ENCODE measurements at places on chromosomes 7 and 10.

GRCh38 chr10:9097206-9097990, 1042.9 kb downstream of the GATA3 start:
- no peak for DNase-seq

DNA sequence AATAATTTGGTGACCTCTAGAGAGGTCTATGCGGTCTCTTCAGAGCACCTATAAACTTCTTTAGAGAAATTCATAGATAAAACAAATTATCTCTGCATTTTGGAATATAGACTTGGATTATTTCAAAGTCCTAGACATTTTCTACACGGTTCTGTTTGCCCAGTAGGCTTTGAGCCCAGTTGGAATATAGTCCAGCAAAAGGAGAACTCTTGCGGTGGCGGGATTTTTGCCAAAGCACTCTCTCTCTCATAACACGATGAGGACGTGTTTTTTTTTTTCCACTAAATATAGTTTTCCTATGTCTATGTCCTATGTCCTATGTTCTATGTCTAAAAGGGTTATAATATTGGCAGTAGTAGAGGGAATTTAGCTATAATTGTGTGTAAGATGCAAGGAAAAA, 164.9 kb upstream of the AGR3 start:
- no peak for DNase-seq

DNA sequence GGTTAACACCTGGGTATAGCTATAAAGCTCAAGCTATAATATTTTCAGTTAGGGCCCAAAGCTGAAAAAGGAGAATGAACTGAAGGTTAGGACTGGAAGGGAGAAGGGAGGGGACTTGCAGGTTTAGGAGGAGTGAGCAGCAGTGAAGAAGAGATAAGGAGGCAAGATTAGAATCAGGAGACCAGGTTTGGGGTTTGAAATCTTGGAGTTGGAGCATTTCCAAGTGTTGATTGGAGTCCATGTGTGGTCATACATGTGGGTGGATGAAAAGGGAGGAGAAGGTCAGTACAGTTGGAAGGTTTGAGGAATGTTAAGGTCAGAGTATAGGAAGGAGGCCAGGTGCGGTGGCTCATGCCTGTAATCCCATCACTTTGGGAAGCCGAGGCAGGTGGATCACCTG, 8.6 kb upstream of the ANLN start:
- no peak for DNase-seq

GRCh38 chr7:154854836-154855235, 148.1 kb downstream of the PAXIP1 start:
- DNase-seq, result no peak

DNA sequence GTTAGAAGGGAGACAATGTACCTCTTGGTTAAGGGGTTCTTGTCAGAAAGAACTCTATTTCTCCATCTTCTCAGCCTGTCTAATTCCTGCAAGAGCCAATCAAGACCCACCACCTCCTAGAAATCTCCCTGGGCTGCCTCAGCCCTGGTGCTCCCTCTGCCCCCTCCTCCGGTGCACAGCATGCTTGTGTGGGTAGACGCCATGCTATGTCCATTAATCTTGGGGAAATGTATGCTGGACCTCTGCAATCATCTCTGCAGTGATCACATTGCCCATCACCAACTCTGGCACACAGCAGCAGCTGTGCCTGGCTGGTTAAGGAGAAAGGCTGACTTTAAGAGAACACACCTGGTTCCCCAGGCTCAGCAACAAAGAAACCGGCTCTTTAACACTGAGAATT, 37.3 kb downstream of the SH3PXD2A start:
- DNase-seq, result no peak

DNA sequence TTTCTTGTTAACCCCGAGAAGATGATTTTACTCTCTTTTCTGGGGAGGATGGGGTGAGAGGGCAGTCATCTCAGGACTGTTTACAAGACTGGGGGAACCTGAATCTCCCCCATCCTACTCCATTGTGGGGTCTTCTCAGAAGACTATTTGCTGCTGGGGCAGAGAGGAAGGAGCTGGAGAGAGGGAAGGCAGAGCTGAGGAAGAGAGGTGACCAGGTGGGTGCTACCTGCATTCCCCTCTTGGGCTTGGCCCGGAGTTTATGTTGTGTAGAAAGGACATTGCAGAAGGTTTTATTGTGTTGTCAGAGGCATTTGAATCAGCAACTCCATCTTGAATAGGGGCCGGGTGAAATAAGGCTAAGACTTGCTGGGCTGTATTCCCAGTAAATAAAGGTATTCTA, 247.1 kb upstream of the GALNT17 start:
- DNase-seq, result no peak

DNA sequence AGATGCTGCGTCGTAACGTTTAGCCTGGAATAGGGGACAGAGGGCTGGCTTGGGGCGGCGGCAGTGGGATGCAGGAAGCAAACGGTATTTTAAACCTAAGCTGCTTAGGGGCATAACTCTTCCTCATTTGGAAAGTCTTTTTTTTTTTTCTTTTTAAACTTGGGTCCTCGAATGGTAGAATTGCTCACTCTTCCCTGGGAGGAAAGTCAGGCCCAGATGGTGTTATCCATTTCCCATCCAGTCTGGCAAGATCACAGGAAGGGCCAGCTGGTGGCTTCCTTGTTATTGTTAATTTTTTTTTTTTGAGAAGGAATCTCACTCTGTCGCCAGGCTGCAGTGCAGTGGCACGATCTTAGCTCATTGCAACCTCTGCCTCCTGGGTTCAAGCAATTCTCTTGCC, 56.6 kb downstream of the TMEM209 start:
- DNase-seq, result no peak

GRCh38 chr10:24685958-24686540, 37.6 kb downstream of the ARHGAP21 start:
- no peak for DNase-seq

- no peak for DNase-seq
Measured at GRCh38 chr7:30842542-30843451, 68.9 kb upstream of the AQP1 start.

- no peak for DNase-seq
Measured at GRCh38 chr10:130215151-130215930, 79.2 kb downstream of the GLRX3 start.

DNA sequence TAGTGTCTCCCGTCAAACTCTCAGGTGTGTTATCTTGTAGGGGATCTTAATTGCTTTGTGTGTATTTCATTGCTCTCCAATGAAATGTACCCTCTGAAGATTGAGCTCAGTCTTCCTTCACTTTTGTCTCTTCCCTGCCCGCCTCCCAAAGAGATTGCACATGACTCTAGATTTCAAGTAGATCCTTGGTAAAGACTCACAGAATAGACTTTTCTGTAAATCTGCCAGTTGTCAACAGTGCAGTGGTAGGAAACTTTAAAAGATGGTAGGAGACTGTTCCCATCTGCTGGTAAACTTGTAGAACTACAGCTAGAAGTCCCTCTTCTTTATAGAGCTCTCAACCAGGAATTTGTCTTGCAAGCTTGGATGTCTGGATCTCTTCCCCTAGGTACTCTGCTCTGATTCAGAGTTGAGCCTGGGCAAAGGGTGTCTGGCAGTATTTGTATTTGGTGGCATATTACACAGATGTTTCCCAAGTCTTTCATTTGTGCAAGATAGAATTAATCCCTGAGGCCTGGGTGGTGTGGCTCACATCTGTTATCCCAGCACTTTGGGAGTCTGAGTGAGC, 9.6 kb downstream of the CCL26 start:
- DNase-seq, result peak; percentile 36
